ENCODE measurements at places on chromosomes 7 and 10.

DNA sequence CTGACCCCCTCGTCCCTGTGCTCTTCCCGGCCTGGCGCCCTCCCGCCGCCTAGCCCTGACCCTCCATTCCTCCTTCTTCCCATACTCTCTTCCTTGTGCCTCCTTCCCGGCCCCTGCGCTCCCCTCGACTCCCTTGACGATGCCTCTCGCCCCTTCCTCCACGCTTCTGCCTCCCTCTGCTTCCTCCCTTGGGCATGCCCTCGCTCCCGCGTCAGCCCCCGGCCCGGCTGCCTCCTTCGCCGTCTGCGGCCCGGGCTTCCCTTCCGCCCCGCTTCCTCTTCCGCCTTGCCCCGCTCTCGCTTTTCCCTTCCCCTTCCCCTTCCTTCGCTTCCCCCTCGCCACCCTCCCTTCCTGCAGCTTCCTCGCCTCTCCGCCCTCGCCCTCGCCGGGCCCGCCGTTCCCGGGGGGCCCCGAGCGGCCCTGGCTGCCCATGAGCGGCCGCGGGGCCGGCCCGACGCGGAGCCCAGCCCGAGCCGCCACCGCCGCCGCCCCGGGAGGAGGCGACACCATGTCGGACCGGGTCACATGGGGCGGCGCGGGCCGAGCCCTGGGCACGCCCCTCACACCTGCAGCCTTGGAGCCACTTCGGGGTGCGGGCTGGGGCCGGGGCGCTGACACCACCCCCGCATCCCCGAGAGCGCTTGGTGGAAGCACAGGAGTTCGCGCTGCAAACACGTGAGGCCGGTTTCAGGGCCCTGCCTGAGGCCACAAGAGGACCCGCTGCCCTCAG is at the start of gene FBXW4:
TSS of gene FBXW4 (minus strand) at position 497 of the 730 bp plus-strand sequence. CDS start at position 432, 65 bp downstream.
- no peak for DNase-seq

DNA sequence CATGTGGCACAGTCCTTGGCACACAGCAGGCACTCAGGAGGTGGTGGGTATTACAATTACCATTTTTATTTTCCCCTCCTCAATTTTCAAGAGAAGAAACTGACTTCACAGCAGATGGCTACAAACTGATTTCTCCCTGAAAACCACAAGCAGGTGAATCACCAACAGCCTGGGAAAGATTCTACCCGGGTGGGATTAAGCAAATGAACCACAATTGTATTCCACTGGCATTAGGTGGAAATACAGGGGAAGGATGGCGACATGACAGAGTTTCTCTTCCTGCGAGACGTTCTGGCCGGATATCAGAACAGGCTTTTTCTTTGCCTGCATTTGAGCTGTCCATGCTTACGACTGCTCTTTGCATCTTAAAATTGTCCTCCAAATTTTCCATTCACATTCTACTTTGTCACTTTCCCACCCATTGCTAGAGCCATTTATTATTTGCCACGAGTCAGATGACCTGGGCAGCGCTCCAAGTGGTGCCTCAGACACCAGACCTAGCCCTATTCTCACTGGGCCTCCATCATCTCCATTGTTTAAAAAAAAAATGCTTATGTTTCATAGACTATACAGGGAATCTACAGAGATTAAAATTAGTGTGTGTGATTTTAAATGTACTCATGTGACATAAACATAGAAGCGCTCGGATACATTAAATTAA is 4.6 kb downstream of the DENND11 start:
- DNase-seq: no peak

DNA sequence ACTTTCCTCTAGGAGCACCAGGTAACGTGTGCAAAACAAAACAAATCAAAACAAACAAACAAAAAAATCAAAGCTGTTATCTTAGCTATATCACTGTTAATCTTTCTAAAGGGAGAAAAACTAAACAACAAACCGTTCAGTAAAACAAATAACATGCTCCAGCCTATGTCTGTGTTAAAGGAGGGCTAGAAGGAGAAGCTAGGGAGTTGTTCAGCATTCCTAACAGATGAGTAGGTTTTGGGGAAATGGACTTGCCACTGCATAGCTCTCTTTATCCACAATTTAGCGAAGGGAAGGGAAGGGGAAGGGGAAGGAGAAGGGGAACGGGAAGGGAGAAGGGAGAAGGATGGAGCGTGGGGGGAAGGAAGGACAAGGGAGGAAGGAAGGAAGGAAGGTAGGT is 134.2 kb upstream of the AKR1E2 start:
- no peak for DNase-seq

GRCh38 chr7:7498856-7499255 is 36.8 kb downstream of the COL28A1 start:
- DNase-seq: no peak

DNA sequence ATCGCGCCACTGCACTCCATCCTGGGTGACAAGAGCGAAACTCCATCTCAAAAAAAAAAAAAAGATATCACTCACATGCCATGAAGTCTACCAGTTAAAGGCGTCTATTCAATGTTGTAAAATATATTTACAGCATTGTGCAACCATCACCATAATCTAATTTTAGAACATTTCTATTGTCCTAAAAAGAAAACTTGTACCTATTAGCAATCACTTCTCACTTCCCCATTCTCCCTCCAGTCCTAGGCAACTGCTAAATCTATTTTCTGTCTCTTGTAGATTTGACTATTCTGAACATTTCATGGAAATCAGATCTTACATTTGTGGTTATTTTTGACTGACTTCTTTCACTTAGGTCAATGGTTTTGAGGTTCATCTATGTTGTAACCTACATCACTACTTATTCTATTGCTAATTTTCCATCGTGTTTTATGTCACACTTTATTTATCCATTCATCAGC is 25.2 kb upstream of the OTUD1 start:
- no peak for DNase-seq
